ENCODE measurements at places on chromosomes 4 and X.

- DNase-seq, result no peak
These were observed 29.3 kb downstream of the PIGG start for GRCh38 chr4:528296-528695.

- DNase-seq, result peak; percentile 83
These were observed 1.5 kb upstream of the BCOR start for GRCh38 chrX:40099055-40099958.

- DNase-seq, result no peak
These were observed 180.4 kb downstream of the SLIT2 start for GRCh38 chr4:20432088-20432487.

DNA sequence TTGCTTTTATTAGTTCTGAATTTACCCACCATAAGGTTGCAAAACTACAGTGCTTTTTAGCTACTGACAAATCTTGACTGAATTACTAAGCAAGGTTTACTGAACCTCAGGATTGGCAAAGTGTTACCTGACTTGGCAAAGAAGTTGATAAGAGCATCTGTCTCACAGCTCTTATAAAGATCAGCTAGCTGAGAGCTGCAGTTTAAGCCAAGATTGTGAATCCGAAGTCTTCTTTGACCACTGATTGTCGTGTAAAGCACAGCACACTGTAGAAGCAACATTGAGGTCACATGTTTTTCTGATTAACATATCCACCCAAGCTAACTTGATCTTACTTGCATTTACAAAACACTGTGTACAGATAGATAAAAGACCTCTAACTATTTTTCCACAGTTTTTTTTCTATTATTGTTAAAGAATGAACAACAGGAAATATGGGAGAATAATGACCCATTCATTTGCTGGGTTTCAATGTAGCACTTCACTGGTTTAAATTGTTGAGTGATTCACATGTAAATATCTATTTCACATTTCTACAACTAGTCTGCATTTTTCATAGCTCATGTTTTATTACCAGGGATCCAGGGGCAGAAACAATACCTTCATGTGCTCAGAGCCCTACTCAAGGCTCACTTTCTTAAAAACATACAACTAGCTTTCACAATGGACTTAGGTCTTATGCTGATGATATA, 54.0 kb downstream of the METTL14 start:
- DNase-seq, result no peak

- DNase-seq, result peak; percentile 79
These were observed 47.5 kb upstream of the RAP2C start for GRCh38 chrX:132266583-132267355.

GRCh38 chr4:153488006-153488891, 22.1 kb downstream of the TMEM131L start:
- DNase-seq, result peak; percentile 45

- DNase-seq, result no peak
These were observed 7.3 kb downstream of the TRIM75 start for GRCh38 chr4:165060938-165061337.

GRCh38 chrX:34300871-34301270, 168.8 kb upstream of the FAM47A start:
- peak; percentile 27 for DNase-seq

DNA sequence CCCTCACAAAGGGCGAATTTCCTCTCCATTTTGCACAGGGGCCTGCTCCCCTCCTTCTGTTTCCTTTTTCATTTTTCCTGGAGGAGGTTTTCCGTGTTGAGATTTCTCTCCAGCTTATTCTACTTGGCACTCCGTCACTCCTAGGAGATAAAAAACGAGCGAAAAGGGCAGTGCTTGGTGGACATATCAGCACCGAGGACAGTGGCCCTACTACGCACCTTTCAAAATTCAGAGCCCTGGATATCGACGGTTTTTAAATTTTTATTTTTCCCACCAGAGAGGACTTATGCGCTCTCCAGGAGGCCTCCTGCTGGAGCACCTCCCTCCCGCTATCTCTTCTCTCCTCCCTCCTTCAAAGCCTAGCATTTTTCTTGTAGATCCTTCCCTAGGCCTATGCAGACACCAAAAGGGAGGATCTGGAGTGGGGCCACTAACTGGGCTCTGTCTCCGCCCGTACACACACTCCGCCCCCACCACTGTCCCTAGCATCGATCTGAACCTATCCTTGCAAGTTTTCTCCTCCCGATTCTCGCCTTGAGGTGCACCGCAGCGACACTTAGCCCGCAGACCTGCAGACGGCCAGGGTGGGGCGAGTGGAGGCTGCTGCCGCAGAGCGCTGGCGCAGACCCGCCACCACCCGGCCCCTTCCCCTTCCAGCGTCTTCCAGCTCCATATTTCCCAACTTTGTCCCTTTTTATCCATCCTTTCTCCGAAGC, 8.5 kb upstream of the TCEAL9 start:
- DNase-seq, result no peak

DNA sequence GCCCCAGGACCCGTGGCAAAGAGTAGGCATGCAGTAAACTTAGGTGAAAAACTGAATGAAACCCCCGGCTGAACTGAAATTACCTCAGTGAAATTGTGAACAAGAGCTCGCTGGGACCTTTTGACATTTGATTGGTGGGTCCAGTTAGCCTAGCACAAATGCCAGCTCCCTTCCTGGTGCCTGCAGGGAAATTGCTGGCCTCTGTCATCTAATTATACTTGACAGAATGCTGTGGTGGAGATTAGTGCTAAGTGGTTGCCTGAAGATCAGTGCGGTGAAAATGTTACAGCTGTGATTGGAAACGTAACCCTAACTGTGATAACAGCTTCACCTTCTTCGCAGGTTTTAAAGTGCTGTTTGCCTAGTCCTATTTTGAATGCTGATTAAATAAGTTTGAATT, 43.0 kb downstream of the ADD1 start:
- DNase-seq, result no peak
